NCI-H345 (cell line): ENCODE measurements at places on chromosomes 11 and 22.

GRCh38 chr11:56700242-56700913, 1.5 kb downstream of the OR9G1 start:
- no peak for DNase-seq

DNA sequence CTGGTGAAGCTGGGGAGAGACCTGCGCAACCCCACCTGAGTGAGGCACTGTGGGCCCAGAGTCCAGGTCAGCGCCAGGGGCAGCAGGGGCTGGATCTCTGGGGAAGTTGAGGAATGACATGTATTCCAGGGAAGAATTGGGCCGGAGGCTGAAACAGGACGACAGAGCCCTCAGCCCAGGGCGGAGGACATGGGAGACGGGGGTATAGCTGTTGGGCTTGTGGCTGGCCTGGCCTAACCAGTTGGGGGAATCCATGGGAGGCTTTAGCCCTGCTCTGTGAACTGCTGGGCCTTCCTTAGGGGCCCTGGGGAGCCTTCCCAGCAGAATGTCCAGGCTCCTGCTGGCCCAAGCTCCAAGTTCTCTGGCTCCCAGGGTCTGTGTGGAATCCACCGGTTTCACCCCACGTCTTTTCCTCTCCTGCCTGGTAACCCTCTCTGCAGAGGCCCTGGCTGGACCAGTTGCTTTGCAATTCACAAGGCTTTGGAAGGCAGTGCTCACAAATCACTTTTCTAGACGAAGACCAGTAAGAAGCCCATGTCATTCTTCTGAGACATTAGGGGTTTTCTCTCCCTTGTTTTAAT, 50.4 kb upstream of the KCNQ1OT1 start:
- no peak for DNase-seq

DNA sequence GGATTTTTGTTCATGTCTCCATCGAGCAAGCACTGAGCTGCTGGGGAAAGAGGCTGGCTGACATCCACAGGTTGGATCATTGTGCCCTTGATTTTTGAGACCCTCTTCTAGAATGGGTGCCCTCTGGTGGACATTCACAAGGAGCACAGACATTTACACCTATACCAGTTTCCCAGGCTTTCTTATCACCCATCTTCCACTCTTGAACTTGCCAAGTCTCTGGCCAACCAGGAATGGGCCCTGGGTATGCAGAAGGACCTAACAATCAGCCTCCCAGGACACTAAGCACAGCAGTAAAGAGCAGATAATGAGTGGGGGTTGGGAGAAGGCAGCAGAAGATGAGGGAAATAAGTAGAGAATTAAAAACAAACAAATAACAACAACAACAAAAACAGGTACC, 5.7 kb upstream of the INTS4 start:
- peak; percentile 75 for DNase-seq

GRCh38 chr22:40220316-40221054, 42.8 kb downstream of the TNRC6B start:
- DNase-seq, result no peak

- DNase-seq, result no peak
These were observed 161.5 kb upstream of the ARHGAP42 start for GRCh38 chr11:100525635-100526034.

GRCh38 chr11:117807482-117808327, 10.7 kb upstream of the DSCAML1 start:
- peak; percentile 71 for DNase-seq

GRCh38 chr11:13376838-13377237, 86.2 kb downstream of the BTBD10 start:
- peak; percentile 17 for DNase-seq

GRCh38 chr11:64793271-64794160, 9.5 kb downstream of the MAP4K2 start:
- DNase-seq, result no peak

- no peak for DNase-seq
These were observed 21.2 kb downstream of the CSF2RB start for GRCh38 chr22:36934418-36935312.

- no peak for DNase-seq
These were observed 1706.9 kb upstream of the RAG2 start for GRCh38 chr11:38304926-38305325.

DNA sequence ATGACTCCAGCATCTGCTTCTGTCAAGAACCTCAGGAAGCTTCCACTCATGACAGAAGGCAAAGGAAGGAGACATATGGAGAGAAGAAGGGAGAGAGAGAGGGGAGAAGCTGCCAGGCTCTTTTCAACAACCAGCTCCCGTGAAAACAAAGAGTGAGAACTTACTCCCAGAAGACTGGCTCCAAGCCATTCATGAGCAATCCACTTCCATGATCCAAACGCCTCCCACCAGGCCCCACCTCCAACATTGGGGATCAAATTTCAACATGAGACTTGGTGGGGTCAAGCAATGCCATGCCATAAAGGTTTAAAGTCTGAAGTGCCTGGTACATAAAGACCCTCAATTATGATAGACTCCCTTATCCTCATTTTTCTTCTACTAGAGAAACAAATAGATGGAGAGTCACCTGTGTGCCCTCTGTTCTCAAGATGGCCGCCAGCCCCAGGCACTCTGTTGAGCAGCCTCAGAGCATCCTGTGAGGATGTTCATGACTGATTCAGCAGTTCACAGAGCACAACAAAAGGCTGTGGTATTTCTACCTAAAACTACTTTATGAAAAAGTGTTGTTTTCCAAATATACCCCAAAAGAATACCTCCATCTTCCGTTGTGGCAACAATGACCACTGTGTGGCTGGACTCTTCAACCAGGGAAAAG, 69.0 kb upstream of the CRTAM start:
- no peak for DNase-seq

DNA sequence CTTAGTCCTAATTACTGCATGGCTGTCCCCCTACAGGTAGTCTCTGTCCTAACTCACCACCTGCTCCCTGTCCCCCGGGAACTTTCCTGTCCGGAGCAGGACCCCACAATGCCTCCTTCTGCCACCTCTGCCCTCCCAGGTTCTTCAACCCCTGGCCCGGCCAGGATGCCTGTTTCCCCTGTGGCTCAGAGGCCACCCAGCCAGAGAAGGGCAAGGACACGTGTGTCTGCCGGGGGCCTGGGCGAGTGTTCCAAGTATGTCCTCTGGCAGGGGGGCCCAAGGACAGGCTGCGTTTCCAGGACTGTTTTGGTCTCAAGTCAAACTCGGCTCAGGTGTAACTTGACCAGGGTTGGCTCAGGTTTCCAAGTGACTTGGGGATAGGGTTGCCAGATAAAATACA, 63.8 kb downstream of the BTG4 start:
- no peak for DNase-seq

GRCh38 chr11:71179877-71180605, 72.3 kb downstream of the SHANK2 start:
- DNase-seq, result no peak

DNA sequence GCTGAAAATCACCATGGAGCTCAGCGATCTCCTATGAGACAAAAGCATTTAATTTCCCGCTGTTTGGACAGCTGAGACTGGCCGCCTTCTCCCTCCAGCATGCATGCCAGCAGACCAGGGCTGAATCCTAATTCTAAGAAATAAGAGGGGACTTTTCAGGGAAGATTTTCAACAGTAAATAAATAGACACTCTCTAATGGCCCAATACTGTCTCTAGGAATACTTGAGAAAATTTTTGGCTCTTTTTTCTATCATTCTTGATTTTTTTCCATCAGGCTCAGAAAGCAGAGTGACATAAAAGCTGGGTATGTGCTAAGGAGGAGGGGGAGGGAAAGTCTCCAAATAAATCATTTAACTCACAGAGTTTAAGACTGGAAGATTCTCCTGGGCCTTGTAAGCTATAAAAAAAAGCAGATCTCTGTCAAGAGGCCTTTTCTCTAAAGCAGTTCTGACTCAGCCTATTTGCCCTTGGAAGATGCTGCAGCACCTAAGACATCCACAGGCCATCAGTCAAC, 17.6 kb upstream of the SPON1 start:
- no peak for DNase-seq

DNA sequence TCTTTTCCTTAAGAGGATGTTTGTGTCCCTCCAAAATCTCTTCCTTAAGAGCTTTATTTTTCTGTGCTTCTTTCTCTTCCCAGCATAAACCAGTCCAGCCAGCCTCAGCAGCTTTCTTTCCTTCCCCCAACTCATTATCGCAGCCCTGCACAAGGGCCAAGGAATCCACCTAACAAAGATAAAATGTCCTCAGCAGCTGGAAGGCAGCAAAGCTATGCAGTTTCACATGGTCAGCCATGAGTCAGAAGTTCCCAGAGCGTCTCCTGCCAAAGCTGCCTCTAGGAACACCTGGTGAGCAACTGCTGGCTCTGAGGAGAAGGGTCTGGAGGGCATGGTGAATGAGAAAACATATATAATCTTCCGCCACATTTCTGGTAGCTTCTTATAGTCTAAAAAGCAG, 45.3 kb upstream of the HMGXB4 start:
- DNase-seq, result no peak

- no peak for DNase-seq
These were observed 527.5 kb downstream of the CNTN5 start for GRCh38 chr11:99548264-99548663.

GRCh38 chr11:60970890-60971289, 590 bp upstream of the CD6 start:
- no peak for DNase-seq

- no peak for DNase-seq
These were observed 6.5 kb downstream of the ARSA start for GRCh38 chr22:50621356-50621880.

- DNase-seq, result no peak
These were observed 2.6 kb upstream of the UCP3 start for GRCh38 chr11:74011360-74012073.

DNA sequence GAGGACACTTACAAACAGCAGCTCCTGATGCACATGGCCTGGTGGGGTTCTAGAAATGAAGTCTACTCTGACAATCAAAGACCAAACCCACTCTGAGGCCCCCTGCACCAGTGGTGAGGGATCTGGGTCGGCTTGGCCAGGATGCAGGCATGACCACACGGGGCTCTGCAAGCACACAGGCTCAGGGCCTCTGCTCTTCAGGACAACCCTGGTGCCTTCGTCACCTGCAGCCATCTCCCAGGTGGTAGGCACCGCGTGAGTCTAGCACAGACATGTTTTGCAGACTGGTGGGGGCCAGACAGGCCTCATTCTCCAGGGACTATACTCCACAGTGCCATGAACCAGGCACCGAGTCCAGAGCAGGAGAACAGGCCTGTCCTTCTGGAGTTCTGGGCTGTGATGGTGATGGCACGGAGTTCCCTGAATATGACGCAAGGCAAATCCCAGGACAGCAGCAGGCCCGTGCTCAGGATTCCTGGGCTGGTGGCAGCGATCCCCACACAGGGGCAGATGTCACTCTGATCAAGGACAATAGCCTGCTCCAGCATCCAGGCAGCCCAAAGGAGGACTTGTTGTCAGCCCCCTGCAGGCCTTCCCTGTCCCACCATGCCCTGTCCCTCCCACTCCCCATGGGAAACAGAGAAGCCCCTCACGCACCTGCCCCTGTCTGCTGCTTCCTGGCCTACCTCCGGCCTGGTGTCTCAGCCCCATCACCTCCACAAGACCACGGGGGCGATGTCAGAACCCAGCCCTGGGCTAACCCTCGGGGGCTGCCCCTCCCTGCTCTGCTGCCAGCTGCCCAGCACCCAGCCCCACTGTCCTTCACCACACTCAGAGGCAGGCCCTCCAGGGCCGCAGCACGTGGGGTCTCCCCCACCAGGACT, 36.1 kb downstream of the GNB1L start:
- no peak for DNase-seq

- no peak for DNase-seq
These were observed 165.2 kb upstream of the RAG2 start for GRCh38 chr11:36763187-36763586.

GRCh38 chr11:26937386-26937785, 56.5 kb upstream of the FIBIN start:
- DNase-seq, result no peak

DNA sequence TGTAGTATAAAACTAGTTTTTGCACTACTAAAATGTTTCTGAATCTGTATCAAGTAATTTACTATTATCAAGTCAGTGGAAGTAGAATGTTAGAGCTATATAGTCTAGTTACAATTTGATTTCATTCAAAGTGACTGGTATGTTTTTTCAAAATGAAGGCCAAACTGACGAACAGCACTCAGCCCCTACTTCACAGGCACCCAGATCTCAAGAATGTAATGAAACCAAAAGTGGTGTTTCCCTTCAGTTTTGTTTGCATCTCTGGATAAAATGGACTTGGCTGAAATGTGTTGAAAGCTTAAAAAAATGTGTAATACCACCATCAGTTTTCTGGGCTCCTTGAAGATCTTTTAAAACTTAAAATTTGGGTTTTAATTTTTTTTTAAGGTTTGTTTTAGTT, 46.4 kb downstream of the QSER1 start:
- DNase-seq, result no peak

GRCh38 chr22:39530692-39531331, 1.7 kb downstream of the RPS19BP1 start:
- DNase-seq, result no peak

DNA sequence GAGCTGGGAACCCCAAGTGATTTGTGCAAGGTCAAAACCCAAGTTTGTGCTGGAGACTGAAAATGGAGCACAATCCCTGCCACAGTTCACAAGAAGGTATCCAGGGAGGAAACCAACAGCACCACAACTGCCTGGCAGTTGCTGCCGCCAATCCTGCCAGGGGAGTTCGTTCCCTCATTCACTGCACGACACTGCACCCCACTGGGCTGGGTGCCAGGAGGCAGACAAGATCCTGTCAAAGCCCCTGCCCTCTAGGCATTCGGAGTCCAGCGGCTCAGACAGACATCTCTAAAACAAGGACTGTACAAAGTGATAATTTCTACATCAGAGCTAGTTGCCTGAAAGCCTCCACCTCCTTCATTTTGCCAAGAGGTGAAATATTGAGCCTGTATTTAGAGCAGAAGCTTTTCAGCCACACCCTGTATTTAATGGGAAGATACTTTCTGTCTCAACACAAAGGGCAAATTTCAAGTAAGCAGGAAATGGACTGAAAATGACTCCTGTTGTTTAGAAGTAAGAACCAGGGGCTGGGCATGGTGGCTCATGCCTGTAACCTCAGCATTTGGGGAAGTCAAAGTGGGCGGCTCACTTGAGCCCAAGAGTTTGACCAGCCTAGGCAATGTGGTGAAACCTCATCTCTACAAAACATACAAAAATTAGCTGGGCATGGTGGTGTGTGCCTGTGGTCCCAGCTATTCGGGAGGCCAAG, 277.4 kb upstream of the NARS2 start:
- DNase-seq, result peak; percentile 36

DNA sequence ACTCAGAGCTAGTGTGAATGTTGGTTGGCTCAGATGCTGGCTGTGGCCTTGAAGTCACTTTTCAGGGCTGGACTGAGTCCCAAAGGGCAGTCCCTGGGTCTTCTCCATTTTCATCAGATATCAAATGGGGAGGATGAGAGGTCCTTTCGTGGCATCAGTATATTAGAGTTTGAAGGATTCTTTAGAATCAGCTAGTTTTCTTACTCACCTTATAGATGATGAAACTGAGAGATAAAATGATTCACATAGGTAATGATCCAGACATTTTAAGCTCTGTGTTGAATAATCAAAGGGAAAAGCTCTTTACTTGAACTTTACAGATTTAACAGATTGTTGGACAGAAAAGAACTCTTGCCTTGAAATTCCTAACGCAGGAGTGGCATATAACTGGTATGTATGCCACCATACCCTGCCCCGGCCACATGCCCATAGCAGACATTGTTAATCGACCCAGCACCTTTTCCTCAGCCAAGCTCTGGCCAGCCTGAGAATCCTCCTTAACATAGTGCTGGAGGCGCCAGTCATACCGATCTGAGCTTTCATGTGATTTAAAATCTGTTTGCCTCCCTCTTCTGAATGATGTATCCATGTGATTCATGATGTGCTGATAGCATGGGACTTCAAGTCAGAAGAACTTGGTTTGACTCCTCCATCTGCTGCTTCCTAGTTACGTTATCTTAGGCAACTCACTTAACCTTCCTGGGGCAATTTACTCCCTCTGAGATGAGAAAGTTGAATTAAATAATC, 60.0 kb downstream of the BARX2 start:
- no peak for DNase-seq
